ENCODE measurements at places on chromosomes 1 and 21.
A peak's percentile ranks its signal among the peaks of the same experiment; 100 is the strongest.

- DNase-seq, result peak; percentile 15
These were observed 21.8 kb upstream of the OTUD3 start for GRCh38 chr1:19860418-19860817.

DNA sequence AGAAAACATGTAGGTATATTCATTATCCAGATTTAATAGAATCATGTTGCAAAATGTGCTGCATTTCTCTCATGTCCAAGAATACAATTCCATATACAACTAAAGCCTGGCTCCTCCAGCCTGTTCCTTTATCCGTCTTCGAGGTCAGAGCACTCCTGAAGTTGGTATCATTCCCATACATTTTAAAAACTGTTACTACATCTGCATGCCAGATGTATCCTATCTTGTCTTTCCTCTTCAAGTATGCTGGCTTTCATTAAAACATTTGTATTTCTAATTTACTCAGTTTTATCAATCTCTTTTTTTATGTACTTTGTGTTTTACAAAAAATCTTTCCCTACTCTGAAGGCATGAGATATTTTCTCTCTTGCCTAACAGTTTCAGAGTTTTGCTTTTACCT, 536.6 kb upstream of the USP24 start:
- no peak for DNase-seq

DNA sequence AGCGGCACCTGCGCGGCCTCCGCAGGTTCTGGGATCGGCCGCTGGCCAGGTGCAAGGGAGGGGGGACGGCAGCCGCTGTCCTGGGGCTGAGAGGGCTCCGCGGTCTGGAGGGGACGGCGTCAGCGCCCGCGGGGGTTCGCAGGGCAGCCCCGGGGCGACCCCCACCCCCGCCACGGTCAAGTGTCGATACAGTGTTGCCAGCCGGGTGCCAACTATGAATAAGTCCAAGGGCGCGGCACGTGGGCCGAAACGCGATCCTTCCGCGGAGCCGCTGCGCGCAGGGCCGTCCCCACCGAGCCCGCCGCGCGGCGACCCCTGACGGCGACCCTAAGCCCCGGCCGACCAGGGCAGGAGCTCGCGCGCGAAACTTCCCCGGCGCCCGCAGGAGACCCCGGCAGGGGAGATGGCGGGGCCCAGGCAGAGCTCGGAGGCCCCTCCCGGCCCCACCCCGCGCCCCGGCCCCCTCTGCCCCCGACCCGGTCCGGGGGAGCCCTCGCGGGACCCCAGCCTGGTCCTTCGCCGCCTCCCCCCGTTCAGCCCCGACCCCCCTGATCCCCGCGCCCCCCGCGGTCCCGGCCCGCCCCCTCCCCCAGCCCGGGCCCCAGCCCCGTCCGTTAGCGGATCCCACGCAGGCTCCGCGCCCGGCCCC, 586 bp upstream of the AGPAT3 start:
- peak; percentile 44 for DNase-seq

DNA sequence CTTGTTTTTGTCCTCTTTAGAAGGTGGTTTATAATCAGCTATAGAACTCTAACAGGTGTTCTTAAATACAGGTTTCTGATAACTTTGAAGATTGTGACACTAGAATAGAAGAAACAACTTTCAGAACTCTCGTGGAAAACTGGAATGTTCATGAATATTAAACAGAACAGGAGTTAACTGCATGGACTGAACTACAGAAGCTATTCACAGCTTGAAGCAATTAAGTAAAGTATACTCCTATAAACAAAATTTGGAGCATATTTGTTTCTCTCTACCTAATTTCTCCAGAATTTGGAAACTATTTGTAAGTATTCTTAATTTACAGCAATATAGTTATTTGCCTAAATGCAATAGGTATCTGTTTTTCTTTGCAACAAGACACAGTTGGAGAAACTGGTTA, 824.8 kb downstream of the ADGRL2 start:
- DNase-seq, result no peak

- no peak for DNase-seq
These were observed 18.3 kb upstream of the C1orf53 start for GRCh38 chr1:197884173-197884572.

- DNase-seq, result no peak
These were observed 45.7 kb downstream of the ZC3H11B start for GRCh38 chr1:219566951-219567947.

DNA sequence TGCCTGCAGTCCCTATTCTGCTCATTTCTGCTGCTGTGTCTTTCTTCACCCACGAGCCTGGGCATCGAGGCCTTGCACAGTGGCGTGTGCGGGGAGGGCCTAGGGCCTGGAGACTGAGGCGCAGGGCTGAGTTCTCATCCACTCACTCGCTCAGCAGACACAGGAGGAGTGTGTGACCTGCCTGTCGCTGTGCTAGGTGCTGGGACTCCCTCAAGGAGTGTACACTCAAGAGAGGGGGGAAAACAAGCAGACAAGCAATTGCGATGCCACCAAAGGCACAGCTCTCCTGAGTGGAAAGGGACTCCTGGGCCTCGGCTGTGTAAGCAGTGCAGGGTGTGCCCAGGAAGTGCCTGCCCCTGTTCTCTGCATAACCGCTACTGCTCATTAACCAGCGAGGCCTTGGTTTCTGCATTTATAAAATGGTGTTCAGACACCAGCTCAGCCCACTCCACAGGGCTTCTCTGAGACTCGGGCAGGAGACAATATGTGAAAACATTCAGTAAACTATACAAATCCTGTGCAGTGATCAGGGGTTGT, 4.2 kb downstream of the RD3 start:
- no peak for DNase-seq

DNA sequence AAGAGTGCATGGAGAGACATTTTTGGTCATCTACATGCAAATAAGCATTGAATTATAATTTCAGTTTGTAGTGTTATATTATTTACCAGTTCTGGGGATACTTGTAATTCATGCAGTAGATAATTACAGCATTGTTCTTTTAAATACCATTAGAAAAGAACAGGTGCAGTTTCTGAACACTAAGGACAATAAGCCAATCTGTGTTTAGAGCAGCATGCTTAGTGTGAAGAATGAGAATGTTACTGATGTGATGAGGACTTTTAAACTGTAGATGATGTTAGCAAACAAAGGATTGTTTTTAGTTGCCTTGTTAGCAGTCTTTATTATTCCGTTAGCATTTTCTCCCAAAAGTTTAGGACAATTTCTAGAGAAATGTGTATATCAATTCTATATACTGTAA, 348.3 kb downstream of the BRINP3 start:
- DNase-seq, result no peak

DNA sequence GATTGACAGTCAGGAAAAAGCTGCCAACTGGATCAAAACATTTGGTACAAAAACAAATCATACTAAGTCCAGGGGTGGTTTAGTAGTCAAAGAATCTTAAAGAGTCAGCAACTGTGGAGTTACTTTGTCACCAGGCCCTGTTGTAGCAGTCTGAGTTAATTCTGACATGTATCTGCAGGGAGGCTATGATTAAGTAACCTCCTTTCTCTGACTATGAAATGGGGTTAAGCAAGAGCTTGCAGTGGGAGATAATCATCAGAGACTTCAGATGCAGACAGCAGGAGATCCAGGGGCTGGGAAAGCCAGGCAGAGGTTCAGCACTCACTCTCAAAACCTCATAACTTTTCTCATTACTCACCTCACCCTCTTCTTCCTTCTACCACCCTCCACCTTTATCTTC, 99.2 kb upstream of the BTG3 start:
- no peak for DNase-seq

DNA sequence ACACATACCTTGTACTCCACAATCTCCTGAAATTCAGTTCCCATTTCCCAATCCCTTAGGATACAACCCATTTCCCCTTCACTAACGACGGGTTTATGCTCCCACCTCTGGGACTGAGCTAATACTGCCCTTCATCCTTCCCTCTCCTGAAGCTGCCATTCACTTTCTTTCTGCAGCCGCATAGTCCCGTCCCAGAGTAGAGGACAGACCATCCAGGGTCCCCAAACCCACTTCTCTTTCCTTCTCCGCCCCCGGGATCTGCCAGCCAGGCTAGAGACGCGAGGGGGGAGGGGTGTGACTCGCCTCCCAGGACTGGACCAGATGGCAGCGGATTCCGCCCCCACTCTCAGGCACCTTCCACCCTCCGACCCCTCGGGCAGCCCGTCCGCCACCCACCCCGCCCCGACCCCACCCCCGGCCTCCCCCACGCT, 679 bp downstream of the ABL2 start:
- DNase-seq, result peak; percentile 73

GRCh38 chr1:12604114-12604874, 13.7 kb downstream of the DHRS3 start:
- no peak for DNase-seq

DNA sequence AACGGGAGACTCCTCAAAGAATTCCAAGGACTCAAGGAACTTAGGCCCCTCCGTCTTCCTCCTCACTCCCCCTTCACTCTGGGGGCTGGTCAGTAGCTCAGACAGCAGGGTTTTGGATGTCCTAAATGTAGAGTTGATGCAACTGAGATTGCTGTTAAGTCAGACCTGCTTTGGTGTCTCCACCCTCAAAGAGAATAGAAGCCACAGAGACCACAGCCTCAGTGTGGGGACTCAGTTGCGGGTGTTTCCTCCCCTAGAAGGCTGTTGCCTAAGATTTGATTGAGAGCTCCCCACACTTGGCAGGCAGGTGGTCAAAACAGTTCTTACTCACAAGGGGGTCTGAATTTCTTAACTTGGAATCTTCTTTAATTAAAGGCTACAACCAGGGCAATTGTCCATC, 7.6 kb downstream of the MAN1C1 start:
- no peak for DNase-seq

DNA sequence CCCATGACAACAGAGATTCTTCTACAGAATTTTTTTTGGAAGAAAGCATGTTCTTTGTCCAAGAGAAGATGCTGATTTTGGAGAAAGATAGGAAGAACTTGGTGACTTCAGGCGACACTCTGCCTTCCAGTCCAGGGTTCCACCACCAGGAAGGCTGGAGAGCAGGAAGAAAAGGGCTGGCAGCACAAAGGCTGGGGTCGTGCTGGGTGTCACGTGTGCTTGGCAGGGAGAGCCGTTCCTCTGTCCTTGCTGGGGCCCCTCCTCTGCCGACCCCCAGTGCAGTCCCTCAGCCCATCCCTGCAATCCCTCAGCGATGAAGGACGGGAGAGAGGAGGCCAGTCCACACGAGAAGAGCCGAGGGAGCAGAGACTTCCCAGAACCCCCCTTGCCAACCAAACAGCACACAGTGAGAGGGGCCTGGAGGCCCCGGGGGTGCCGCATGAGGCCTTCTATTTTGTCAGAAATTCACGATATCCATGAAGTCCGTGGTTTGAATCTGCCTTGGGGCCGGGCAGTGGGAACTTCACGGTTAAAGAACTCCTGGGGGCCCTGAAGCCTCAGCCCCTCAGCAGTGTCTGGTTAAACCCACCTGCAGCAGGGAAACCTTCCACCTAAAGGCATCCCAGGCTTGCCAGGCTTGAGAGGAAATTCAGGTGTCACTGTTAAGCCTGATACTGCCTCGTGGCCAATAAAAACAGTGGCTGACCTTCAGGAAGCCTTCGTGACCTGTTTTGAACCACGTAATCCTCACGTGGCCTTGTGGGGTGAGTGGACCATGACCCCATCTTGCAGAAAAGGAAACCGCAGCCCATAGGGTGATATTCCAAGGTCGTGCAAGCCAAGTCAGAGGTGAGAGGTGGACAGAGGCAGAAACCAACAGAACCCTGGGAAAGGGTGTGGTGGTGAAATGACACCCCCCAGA, 3.4 kb downstream of the KRTAP10-12 start:
- peak; percentile 4 for DNase-seq

DNA sequence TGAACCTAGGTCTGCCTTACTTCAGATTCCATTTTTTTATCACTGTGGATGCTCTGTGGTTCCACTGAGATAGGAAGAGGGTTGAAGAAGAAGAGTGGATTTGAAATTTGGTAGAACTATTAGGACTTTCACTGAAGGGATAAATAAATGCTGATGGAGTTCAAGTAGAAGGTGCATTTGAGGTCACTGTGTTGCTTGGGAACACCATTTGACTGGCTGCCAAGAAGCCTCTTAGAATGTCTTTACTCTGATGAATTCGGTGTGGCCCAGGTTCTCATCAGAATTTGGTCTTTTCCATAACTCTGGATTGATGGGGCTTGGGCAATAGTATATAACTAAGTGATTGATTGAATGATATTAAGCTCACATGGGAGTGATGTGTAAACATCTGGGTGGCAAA, 11.9 kb downstream of the XPR1 start:
- DNase-seq, result no peak

DNA sequence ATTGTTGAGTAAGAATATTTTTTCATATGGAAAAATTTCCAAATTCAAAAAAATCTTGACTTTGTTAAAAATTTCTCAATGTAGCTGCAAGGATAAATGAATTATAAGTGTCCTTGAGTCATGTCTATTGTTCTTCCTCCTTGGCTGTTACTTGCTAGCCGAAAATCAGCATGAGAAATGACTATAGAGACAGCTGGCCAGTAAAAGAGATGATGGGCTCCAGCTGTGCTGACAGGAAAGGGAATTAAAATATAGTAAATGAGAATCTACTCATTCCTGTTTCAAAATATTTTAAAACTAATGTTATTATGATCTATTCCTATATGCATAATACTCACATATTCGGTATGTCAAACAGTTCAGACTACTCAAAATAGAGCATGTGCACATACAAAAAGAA, 1292.6 kb downstream of the BRINP3 start:
- DNase-seq, result no peak

DNA sequence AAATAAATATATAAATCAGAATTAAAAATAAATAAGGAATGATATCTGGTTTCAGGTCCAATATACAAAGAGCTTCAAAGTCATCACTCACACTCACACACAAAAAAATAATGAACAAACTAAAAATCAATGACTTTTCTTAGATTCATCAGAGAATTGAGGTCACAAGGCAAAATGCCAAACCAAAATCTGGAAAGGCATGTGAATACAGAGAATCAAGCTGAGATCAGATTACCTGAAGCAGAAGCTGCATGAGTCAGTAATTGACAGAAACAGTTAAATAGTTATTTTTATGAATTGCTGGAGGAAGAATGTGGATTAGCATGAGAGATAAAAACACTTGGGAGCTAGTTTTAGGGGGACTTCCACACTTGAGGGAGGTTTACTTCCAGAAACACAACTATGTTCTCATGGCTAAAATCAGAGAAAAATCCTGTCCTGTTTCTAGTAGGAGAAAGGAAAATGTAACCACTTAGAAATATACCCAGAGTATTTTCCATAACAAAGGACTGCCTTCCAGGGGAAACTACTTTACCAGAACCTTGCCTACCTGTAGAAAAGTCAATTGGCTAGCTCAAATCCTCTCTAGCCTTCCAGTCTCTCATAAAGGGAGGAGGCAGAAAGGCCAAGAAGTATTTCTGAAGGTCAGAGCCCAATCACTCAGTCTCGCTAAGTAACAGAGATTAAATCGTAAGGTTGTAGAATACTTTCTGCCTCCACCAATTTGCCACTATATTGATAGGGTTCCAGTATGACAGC, 536.6 kb upstream of the NR5A2 start:
- DNase-seq, result no peak

- DNase-seq, result no peak
These were observed 69.9 kb upstream of the USP25 start for GRCh38 chr21:15659753-15660422.

- no peak for DNase-seq
These were observed 67.6 kb downstream of the OLFML2B start for GRCh38 chr1:161956097-161956496.
